ENCODE measurements at places on chromosomes 2 and 18. TPM values are rescaled to one million over a fixed set of nuclear protein-coding genes. Genes with fewer than 3 reads are reported as not detected.

- no peaks in the 10 kb centered on the region for H3K27me3 ChIP-seq
- H3K27ac ChIP-seq, result no peak overlapping the region
- DNase-seq, result no peak
- H3K36me3 ChIP-seq, result peaks cover 1% of the 10 kb centered on the region
These were observed 40.8 kb downstream of the GTF3C3 start for GRCh38 chr2:196758474-196759377.

- DNase-seq, result no peak
- H3K4me3 ChIP-seq, result no peak overlapping the region
- no peak overlapping the region for H3K27ac ChIP-seq
- H3K27me3 ChIP-seq, result peaks cover 5% of the 10 kb centered on the region
- H3K36me3 ChIP-seq, result no peaks in the 10 kb centered on the region
These were observed 136.1 kb downstream of the DNAH6 start for GRCh38 chr2:84652431-84652830.

DNA sequence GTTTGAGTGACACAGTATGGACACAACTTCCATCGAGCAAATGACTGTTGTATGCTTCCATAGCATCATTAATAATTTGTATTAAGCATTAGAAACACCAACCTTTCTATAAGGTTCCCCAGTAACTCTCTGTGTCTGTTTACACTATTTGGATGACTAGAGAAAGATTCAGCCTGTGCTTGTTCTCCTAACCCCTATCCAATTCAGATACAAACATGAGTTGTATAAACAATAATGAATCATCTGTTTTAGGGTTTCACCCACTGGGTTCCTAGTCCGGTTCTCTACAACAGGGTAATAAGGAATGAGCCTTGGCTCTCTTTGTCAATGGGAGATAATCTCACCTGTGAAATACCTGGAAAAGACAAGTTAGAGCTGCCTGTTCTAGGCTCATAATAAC lies 894.1 kb upstream of the PIK3C3 start:
- no peaks in the 10 kb centered on the region for H3K4me1 ChIP-seq
- no peaks in the 10 kb centered on the region for H3K27me3 ChIP-seq
- H3K36me3 ChIP-seq, result no peaks in the 10 kb centered on the region
- no peak for DNase-seq
- H3K4me3 ChIP-seq, result no peak overlapping the region

- H3K27ac ChIP-seq, result no peak overlapping the region
- no peaks in the 10 kb centered on the region for H3K36me3 ChIP-seq
- H3K4me1 ChIP-seq, result no peaks in the 10 kb centered on the region
- no peaks in the 10 kb centered on the region for H3K27me3 ChIP-seq
These were observed 69.8 kb upstream of the RASGRP3 start for GRCh38 chr2:33406622-33407021.

- H3K4me3 ChIP-seq, result no peak overlapping the region
- H3K27me3 ChIP-seq, result no peaks in the 10 kb centered on the region
- DNase-seq, result no peak
- H3K27ac ChIP-seq, result no peak overlapping the region
- H3K36me3 ChIP-seq, result peaks cover 42% of the 10 kb centered on the region
These were observed 75.0 kb upstream of the CD226 start for GRCh38 chr18:70022636-70023035.

DNA sequence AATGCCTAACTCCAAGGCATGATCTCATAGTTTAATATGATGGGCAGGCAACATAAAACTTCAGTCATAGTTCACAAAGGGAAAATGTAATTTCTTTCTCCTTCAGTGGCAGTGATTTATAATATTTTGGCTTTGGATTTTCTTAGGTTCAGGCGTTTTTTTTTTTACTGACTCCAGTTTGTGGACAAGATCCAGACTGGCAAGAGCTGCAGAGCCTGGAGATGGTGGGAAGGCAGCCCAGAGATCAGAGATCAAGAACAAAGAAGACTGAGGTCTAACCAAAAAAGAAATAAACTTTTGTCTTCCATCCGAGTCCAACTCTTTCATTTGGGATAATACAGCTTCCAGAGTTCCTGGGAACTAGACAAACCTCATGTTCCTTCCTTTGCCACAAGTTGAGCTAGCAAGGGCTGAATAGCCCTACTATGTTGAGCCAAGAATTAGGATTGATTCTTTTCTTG lies 215.3 kb upstream of the SETBP1 start:
- no peak overlapping the region for H3K27ac ChIP-seq
- H3K4me1 ChIP-seq, result peaks cover 11% of the 10 kb centered on the region
- no peaks in the 10 kb centered on the region for H3K27me3 ChIP-seq
- H3K4me3 ChIP-seq, result no peak overlapping the region
- H3K36me3 ChIP-seq, result no peaks in the 10 kb centered on the region
- no peak for DNase-seq

GRCh38 chr2:69579536-69579935 lies 64.0 kb downstream of the AAK1 start:
- H3K27me3 ChIP-seq, result peaks cover 3% of the 10 kb centered on the region
- no peaks in the 10 kb centered on the region for H3K36me3 ChIP-seq
- peaks cover 13% of the 10 kb centered on the region for H3K4me1 ChIP-seq
- no peak for DNase-seq
- H3K4me3 ChIP-seq, result no peak overlapping the region

- no peak overlapping the region for H3K27ac ChIP-seq
- no peaks in the 10 kb centered on the region for H3K4me1 ChIP-seq
- H3K27me3 ChIP-seq, result no peaks in the 10 kb centered on the region
- H3K4me3 ChIP-seq, result no peak overlapping the region
- no peaks in the 10 kb centered on the region for H3K36me3 ChIP-seq
These were observed 10.3 kb upstream of the FZD7 start for GRCh38 chr2:202023198-202023903.

DNA sequence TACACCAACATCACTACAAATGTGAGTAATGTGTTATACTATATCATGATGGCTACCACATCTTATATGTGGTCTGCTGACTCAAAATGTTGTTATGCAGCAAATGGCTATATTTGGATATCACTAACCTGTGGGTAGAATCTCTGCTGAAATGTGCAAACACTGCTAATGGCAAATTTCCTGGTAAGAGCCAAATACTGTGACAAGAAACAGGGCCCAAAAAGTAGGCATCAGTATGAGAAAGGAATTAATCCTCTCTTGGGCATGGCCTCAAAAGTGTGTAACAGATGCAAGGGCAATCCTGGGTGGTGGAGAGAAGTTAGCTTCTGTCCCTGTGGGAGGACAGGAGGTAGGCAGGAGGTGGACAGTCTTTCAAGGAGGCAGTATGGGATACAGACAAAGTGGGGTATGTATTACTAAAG lies 13.3 kb downstream of the ATF2 start:
- H3K27me3 ChIP-seq, result no peaks in the 10 kb centered on the region
- no peaks in the 10 kb centered on the region for H3K4me1 ChIP-seq
- no peak overlapping the region for H3K4me3 ChIP-seq
- no peak for DNase-seq
- H3K27ac ChIP-seq, result no peak overlapping the region

- no peaks in the 10 kb centered on the region for H3K36me3 ChIP-seq
- H3K4me3 ChIP-seq, result peak overlapping the region; percentile 19
- H3K27me3 ChIP-seq, result no peaks in the 10 kb centered on the region
- H3K4me1 ChIP-seq, result peaks cover 23% of the 10 kb centered on the region
- DNase-seq, result peak; percentile 25
These were observed 43.2 kb upstream of the PSME4 start for GRCh38 chr2:54013996-54014395.

GRCh38 chr2:207467716-207468347 lies 61.9 kb upstream of the CREB1 start:
- H3K27me3 ChIP-seq, result no peaks in the 10 kb centered on the region
- H3K36me3 ChIP-seq, result no peaks in the 10 kb centered on the region
- no peak overlapping the region for H3K27ac ChIP-seq
- DNase-seq, result no peak
- H3K4me1 ChIP-seq, result no peaks in the 10 kb centered on the region
- H3K4me3 ChIP-seq, result no peak overlapping the region

GRCh38 chr2:7951001-7951400 lies 730.9 kb upstream of the ID2 start:
- no peaks in the 10 kb centered on the region for H3K36me3 ChIP-seq
- no peaks in the 10 kb centered on the region for H3K4me1 ChIP-seq
- no peaks in the 10 kb centered on the region for H3K27me3 ChIP-seq
- no peak for DNase-seq

GRCh38 chr2:63587814-63588384 lies 378 bp downstream of the WDPCP start:
- no peak for DNase-seq
- H3K36me3 ChIP-seq, result no peaks in the 10 kb centered on the region
- H3K27me3 ChIP-seq, result no peaks in the 10 kb centered on the region
- peaks cover 19% of the 10 kb centered on the region for H3K4me1 ChIP-seq

DNA sequence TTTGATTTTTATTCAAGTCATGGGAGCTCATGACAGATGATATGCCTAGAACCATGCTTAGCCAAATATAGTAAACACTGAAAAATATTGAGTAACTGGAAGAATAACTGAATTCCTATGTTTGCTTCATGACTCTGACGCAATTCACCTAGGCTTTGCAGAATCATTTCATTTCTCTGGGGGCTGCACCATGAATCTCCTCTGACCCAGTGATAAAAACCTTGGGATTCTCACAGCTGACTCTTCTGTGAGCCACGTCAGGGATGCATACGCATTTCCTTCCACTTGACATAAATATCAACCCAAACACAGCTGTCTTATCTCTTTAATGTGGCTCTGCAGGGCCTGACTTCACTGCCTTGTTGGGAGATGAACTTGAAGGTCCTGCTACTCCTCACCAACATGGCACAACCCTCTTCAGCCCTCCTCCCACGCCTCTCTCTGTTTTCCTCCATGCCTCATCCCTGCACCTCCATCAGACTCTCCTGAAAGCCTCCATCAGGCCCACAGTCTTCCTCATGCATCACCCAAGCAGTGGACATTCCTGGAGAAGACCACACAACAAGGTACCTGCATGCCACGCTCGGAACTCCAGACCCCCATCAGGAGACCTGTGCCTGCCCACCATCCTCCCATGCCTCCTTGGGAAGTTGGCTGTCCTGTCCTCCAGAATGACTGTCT lies 29.8 kb downstream of the COL6A3 start:
- no peaks in the 10 kb centered on the region for H3K27me3 ChIP-seq
- no peaks in the 10 kb centered on the region for H3K4me1 ChIP-seq
- DNase-seq, result no peak
- H3K27ac ChIP-seq, result no peak overlapping the region

- H3K27me3 ChIP-seq, result no peaks in the 10 kb centered on the region
- no peak overlapping the region for H3K4me3 ChIP-seq
- DNase-seq, result no peak
- no peak overlapping the region for H3K27ac ChIP-seq
- peaks cover 23% of the 10 kb centered on the region for H3K36me3 ChIP-seq
These were observed 49.2 kb downstream of the BCL2L11 start for GRCh38 chr2:111169924-111170323.

DNA sequence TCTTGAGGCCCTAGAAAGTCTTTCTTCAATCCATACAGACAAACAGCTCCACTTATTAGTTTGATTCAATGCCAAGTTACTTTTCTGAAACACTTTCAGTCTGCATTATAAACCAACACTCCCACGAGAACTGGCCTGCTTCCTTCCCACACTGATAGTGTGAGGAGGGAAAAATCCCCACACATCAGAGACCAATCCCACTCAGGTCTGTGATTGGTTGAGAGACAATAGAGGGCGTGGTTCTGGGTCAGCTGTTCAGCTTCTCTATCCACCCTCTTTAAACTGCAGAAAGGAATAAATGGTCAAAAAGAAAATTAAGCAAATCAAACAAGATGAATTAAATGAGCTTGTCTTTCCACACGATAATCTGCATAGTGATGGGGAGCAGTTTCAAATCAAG lies 152.5 kb downstream of the NRP2 start:
- H3K27ac ChIP-seq, result no peak overlapping the region
- H3K4me1 ChIP-seq, result no peaks in the 10 kb centered on the region
- peaks cover 3% of the 10 kb centered on the region for H3K27me3 ChIP-seq
- H3K4me3 ChIP-seq, result no peak overlapping the region
- no peaks in the 10 kb centered on the region for H3K36me3 ChIP-seq

GRCh38 chr18:56431551-56431950 lies 206.8 kb downstream of the TXNL1 start:
- no peaks in the 10 kb centered on the region for H3K4me1 ChIP-seq
- no peaks in the 10 kb centered on the region for H3K36me3 ChIP-seq
- H3K4me3 ChIP-seq, result no peak overlapping the region
- no peak for DNase-seq
- no peak overlapping the region for H3K27ac ChIP-seq

DNA sequence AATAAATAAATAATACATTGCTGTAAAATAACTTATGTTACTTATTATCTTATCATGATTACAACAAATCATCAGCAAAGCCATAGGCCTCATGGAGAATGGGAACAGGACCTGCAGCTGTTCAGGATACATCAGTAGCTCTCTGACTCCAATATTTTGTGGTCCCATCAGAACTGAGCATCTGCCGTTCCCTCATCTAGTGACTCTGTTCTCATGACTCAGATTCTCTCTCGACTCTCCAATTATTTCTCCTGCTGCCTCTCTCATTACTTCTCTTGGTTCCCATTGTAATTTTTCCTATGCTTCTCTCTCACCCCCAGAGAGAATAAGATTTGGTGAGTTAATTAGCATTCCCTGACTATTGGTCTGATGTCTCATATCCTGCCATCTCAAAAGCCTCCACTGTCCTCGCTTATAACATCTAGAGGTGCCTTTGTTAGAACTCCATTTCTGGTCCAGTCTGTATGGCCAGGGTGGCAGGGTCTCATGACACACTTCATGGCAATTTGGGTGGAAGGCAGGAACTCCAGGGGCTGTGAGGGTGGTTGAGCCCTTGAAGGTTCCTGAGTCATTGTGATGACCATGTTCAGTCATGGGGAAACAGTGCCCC lies 78.0 kb upstream of the TANC1 start:
- H3K27me3 ChIP-seq, result peaks cover 2% of the 10 kb centered on the region
- H3K4me1 ChIP-seq, result no peaks in the 10 kb centered on the region
- no peak overlapping the region for H3K27ac ChIP-seq
- H3K36me3 ChIP-seq, result no peaks in the 10 kb centered on the region

DNA sequence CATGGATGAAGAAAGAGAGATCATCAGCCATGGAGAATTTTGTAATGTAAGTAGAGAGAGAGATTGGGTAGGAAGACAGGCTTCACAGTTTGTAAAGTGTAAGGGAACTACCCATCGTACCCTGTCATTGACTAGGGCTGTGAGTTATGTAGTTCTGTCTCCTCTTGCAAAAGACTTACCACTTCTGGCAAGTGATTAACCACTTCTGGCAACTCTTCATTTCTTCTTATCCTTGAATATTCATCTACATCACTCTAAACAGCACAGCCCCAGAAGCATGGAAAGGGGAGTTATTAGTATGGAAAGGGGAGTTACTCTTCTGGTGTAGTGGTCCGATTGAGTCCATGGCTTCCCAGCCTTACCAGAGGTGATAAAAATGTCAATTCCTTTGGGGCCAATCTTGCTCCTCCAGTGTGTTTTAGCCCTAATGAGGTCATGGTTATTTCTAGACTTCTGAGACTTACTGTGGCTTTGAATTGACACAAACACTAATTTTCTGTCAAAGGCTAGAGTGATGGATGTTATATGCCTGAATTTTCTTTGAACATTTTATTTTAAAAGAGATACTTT lies 52.0 kb downstream of the STAT1 start:
- H3K27ac ChIP-seq, result peak overlapping the region; percentile 1
- peaks cover 7% of the 10 kb centered on the region for H3K4me1 ChIP-seq
- H3K27me3 ChIP-seq, result no peaks in the 10 kb centered on the region
- no peak for DNase-seq
- H3K36me3 ChIP-seq, result peaks cover 16% of the 10 kb centered on the region

FEV gene
- total RNA-seq, result not detected

GPR155 gene
- 17.6 TPM for total RNA-seq

G6PC2 gene
- not detected for total RNA-seq

ZBTB7C gene
- total RNA-seq, result not detected

SULT1C4 gene
- not detected for total RNA-seq

TEX44 gene
- not detected for total RNA-seq

MAP3K19 gene
- not detected for total RNA-seq

SPR gene
- total RNA-seq, result not detected

ITPRIPL1 gene
- total RNA-seq, result 4.8 TPM

MSGN1 gene
- total RNA-seq, result not detected

MARCHF4 gene
- not detected for total RNA-seq

OSR1 gene
- not detected for total RNA-seq

All from B cell (primary cell).